ENCODE measurements at places on chromosomes 7 and 10. TPM values are rescaled to one million over a fixed set of nuclear protein-coding genes. Genes with fewer than 3 reads are reported as not detected.

The PARD3 gene
- total RNA-seq = 85.3 TPM

The CDC14C gene
- 0.22 TPM for total RNA-seq

The FFAR4 gene
- total RNA-seq = 0.13 TPM

The STAG3 gene
- total RNA-seq = 2.4 TPM

The NUDT13 gene
- 3.7 TPM for total RNA-seq

The PRPS1L1 gene
- not detected for total RNA-seq

The CPA2 gene
- total RNA-seq = 85.0 TPM

DNA sequence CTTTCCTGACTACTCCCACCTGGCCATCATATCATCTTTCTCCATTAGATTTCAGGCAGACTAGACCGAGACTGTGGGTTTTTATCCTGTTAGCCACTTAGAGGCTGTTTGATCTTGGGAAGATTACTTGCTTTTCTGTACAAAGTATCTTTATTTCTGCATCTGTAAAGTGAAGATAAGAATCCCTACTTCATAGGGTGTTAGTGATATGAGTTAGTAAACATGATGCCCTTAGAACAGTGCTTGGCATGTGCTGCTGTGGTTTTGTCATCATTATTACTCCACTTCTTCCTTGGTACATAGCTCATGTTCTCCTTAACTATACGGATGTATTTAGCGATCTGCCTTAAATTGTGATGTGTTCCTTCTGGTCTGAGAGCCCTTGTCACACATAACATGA, 165.2 kb downstream of the AUTS2 start:
- no peak for DNase-seq

DNA sequence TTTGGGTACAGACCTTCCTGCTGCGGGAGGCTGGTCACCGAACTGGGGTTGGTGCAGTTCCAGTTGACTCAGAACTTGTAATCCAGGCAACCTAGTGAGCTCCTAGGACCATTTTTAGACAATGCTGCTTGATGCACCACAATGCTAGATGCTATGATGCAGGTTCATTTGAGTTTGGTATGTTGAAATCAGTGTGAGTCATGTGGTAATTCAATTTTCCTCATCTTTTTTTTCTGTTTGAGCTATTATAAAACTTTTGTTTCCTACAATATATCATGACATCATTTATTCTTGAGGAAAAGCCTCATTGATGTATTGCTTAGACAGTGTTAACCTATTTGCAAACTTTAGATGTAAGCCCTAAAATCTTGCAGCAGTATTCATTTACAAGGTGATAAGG, 40.9 kb upstream of the MTPN start:
- no peak for DNase-seq

DNA sequence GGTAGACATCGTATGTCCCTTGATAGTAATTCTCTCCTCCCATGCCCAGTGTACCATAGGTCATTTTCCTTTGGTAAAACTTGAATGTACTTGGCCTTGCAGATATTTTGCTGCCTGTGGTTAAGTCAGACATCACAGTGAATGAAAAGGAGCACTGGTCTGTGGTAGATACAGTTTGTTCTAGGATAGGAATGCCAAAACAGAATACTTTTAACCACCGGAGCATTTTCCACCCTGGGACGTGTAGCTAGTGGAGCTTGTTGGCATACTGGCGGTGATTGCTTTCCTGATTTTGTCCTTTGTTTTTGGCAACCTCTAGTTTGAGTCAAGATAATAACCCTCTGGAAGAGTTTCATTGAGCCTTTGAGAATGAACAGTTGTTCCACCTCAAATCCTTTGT, 92.0 kb upstream of the BMPER start:
- no peak for DNase-seq

DNA sequence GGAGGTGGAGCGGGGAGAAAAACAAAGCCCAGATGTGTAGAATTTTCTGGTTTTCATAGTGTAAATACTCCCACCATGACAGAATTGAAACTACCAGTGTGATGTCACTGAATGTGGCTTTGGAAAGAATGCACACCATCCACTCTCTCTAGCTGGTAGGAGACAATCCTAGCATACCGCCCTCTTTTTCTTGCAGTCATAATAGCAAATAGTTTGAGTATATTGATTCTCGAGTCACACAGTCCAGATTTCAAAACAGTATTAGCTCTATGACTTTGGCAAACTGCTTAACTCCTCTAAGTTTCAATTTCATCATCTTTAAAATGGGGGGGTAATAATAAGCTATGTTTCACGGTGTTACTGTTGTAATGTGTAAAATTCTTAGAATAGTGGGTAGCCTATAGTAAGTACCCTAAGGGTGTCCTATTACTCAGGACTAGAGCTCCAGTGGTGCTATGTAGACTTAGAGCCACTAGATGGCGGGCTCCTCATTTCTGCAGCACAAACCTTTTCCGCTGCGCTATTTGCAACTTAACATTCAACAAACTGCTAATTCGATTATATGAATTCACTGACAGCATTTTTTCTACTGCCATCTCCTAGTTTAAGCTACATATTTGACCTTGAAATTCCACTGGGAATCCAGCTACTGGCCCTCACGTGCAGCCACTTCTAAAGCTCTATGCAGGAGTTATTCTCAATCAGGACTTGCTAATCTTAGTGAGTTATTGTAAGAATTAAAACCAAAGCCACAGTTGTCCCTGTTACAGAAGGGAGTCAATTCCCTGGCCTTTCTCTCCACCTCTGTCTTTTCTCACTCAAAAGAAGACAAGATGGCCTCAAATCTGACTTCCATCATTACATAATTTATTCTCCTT, 18.7 kb downstream of the TAS2R40 start:
- DNase-seq = peak; percentile 37

DNA sequence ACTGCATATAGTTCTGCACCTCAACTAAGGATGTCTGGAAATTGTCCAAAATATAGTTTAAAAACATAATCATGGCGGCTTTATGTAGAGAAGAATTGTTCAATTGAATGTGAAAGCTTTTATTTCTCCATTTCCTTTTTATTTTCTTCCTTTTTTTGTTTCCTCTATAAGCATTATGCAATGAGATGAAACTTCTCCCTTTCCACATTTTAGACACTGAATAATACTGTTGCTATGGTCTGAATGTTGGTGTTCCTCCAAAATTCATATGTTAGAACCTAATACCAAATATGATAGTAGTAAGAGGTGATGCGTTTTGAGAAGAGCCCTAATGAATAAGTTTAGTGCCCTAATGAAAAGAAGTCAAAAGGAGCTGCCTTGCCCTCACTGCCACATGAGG, 175.0 kb downstream of the RNLS start:
- no peak for DNase-seq

DNA sequence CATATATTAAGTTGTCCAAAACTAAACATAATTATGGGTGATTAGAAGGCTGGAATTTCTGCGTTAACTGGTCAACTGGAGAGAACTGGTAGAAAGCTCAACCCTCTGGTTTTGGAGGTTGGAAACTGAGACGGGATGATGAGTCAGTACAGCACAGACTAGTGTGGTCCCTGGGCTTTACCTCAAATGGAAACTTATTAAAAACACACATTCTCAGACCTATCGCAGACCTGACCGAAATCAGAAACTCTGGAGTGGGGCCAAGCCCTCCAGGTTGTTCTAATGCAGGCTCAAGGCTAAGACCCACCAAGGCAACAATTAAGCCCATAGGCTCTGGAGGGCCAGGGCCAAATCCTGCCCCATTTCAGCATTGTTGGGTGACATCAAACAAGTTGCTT, 136.9 kb downstream of the KCNMA1 start:
- DNase-seq = no peak

- DNase-seq = no peak
Observed at GRCh38 chr7:102453319-102453718, 11.3 kb downstream of the ALKBH4 start.

DNA sequence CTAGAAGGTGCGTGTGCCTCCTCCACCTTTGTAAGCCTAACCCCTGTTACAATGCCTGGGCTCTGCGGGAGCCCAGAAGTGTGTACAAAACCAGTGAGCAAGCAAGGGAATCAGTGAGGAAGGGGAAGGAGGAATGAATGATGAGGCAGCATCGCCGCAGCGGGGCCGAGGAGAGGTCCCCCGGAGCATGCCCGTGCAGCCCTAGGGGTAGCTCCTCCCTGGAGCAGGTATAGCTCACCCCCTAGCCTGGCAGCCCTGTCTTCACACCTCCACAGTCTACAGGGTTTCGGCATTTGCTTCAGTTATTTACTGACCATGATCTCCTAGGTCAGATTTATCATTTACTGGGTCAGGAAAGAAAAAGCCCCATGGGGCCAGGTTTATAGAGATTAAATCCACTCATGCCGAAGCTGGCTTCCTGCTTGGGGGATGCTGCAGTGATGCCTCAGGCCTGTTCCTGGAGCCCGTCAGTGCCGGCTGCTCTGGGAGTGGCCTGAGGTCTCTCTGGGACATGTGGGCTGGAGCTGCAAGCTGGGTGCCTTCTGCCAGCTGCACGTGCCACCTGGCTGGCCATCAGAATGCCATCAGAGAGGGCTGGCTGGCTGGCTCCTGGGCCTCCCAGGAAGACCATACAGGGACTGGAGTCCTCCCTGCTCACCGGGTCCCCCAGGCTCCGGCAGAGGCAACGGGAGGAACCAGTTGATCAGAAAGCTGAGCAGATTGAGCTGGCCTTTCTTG, 138.9 kb downstream of the GRK5 start:
- no peak for DNase-seq

- DNase-seq = peak; percentile 9
Observed at GRCh38 chr10:43255634-43256431, 11.0 kb downstream of the RASGEF1A start.

DNA sequence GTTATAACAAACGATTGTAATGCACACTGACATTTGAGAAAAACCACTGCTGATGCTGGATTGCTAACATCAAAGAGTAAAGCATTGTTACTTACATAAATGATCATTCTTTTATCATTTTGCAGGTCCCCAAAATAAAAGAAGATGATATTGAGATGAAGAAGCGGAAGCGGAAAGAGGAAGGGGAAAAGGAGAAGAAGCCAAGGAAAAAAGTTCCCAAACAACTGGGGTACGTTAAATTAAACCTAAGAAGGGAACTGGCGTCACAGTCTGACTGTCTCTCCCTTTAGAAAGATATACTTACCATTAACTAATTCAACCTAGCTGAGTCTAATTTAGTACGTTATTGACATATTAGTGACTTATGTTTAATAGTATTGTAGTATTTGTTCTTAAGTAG, 28.1 kb downstream of the UBN2 start:
- DNase-seq = no peak

- DNase-seq = no peak
Observed at GRCh38 chr10:56880606-56881005, 519.5 kb upstream of the ZWINT start.

- DNase-seq = no peak
Observed at GRCh38 chr10:94274142-94274787, 88.5 kb downstream of the NOC3L start.

DNA sequence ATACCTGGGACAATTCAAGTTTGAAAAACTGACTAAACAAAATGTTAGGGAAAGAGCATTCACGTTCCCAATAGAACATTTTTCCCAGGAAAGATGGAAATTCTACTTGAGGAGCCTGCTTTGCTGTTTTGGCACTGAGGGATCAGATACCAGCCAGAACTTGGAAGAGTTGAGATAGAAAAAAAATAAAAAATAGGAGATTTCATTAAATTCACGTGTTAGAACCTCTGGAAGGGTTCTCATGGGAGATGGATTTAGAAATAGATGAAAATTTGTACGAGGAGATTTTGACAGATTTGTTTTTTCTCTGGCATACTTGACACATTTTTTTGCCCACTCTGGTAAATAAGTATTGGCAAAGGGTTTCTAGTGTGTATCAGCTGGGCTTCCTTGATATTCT, 63.7 kb downstream of the CELF2 start:
- DNase-seq = no peak

DNA sequence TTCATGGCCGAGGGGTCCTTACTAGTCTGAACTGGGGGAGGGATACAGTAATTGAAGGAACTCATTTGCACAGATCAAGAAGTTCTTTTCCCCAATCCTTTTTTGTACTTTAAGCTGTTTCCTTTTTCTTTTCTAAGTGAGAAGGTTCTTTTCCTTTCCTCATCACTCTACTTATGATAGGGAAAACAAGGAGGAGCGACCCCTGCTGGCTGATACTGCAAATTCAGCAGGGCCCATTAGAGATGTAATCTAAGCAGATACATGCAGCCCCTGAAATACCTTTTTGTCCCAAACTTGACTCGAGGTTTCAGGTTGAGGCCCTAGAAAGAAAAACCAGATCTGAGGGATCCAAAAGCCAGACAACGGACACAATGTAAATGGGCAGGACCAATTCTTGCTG, 305.5 kb downstream of the DNAJB9 start:
- no peak for DNase-seq

DNA sequence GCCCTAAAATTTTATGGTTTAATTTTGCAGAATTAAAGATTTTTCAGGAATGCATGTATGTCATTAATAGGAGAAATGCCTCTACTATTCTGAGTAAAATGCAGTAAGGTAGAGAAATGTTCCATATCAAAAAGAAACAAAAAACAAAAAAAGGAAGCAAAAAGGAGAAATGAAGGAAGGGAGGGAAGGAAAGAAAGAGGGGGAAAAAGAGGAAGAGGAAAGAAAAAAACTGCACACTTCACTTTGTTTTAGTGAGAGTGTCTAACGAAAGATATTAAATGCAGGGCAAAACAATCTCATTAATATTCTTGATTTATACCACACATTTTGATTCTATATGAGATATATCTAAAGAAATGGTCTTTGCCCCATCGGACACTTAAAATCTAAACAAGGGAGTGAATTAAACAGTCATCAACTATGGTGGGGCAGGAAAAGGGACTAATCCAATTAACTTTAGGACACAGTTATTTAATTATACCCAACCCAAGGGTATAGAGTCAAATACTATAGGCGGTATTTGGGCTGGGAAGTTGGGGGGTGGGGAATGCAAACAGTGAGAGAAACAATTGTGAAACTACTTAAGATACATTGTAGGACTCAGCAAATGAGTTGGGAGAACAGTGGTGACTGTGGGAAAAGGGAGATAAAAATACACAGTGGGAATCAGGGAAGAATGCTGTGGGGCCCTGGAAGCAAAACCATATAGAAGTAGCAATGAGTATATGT, 27.0 kb downstream of the IMMP2L start:
- no peak for DNase-seq

DNA sequence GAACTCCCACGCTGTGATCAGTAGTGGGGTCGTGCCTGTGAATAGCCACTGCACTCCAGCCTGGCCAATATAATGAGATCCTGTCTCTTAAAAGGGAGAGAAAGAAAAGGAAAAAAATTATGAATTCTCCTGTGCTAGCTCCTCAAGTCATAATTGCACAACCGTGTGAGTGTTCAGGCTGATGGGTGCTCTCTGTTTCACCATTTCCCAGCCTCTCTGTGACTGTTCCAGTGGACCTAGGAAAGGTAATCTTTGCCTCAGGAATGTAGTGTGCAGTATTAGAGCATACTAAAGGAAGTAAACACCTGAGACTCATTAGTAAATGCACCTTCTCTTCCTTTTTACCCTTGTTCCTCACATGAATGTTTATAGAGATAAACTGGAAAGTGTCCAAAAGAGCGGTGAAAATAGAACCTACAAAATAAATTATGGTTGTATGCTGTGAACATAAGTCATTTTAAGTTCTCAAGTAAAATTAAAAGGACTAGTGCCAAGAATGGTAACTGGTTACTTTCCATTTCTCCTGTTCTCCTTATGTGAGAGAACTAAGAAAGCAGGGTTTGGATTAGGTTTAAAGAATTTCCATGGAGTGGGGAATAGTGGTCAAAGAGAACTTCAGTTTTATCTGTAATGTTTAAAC, 42.7 kb downstream of the INPP5F start:
- no peak for DNase-seq

All from progenitor cell of endocrine pancreas (in vitro differentiated cells).